ENCODE measurements at places on chromosomes 5 and 9. TPM values are rescaled to one million over a fixed set of nuclear protein-coding genes. Genes with fewer than 3 reads are reported as not detected.

WNT8A gene
- polyA plus RNA-seq: not detected

CDKN2B-AS1 gene
- polyA plus RNA-seq: 0.10 TPM

PCDHA9 gene
- 0.05 TPM for polyA plus RNA-seq

HTR1A gene
- polyA plus RNA-seq: not detected

DNA sequence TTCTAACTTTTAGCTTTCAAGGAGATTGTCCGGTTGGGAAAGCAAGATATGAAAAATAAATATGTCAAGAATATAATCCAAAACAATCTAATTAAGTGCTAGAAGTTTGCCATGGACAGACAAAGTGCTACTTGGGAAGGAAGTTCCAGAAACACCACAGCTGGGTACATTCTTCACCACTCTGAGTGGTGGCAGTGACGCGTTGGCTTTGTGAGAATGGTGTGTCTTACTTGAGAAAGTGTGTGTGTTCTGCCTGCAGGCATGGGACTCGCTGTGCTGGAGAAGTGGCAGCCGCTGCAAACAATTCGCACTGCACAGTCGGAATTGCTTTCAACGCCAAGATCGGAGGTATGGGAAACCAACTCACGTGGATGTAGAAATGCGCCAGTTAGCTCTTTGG, 177.2 kb downstream of the PCSK5 start:
- peak; percentile 43 for DNase-seq

GRCh38 chr9:135961811-135962695, 880 bp upstream of the UBAC1 start:
- DNase-seq: no peak

- no peak for DNase-seq
Measured at GRCh38 chr5:180618829-180619562, 27.7 kb upstream of the SCGB3A1 start.

DNA sequence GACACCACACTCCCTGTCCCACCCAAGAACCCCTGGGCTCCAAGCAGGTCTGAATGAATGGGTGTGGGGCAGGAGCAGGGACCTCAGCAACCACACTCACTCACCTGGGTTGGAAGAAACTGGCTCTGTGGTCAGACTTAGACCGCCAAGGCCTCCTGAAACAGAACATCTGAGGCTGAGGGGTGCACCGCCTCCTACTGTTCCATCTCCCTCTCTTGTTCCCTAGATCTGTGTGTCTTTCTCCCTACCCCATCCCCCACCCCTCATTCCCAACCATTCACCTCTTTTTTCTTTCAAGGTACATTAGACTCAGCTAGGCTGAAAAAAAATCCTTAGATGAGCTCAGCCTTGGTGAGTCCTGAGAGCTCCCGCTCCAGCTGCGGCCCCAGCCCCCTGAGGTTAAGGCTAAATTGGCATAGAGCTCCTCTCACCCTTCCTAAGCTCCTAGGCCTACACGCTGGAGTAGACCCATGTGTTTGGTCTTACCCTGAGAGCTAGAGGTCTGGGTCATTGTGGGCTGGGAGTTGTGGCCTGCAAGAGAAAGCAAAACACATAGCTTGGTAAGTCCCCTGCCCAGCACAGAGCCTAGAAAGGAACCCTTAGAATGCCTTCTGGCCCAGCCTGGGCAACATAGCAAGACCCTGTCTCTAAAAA, 4.8 kb downstream of the ECSCR start:
- no peak for DNase-seq

DNA sequence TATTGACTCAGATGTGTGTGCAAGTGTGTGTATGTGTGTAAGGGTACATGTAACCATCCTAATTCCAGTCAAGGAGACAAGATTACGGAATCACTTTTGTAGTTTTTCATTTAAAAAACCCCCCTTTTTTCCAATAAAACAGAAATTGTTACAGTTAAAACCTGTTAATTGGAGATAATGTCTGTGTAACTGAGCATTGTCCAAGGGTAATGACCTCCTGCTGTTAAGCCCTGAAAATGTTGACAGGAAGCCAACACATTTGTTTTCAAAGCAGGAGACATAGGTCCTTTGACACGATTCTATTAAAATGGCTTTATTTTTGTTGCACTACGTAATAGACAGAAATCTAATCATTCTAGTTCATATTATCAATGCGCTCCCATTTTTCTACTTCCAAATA, 457.3 kb upstream of the ARRDC3 start:
- DNase-seq: no peak

- no peak for DNase-seq
Measured at GRCh38 chr5:138653502-138653901, 78.3 kb upstream of the HSPA9 start.

- no peak for DNase-seq
Measured at GRCh38 chr5:1486271-1486670, 37.5 kb downstream of the LPCAT1 start.

DNA sequence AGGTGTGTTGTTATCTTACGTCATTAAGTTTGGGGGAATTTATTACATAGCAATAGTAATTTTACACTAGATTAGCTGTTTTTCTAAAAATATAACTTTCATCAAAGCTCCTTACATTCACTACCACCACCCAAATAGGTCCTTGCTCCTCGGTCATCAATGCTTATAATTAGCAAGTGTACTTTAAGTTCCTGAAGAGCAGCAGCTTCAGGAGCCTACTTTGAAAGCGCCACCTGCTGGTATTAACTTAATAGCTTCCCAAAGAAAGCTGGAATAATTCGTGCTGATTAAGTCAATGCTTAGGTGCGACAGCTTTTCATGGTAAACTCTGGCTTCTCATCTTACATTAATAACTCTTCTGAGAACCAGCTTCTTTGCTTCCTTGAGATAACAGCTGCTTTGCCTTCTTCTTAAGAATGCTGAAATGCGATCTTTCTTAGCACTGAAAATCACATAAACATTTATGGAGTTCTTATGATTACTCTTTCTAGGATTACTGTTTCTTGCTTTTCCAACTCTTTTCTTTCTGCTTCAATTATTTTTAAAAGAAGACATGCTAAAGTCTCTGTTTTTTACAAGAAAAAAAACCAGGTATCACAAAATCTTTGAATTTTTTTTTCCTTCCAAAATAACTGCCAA, 10.0 kb upstream of the C5 start:
- DNase-seq: peak; percentile 53

- DNase-seq: no peak
Measured at GRCh38 chr5:35884773-35885172, 28.1 kb downstream of the IL7R start.

GRCh38 chr5:56575821-56576220, 239.5 kb upstream of the MAP3K1 start:
- no peak for DNase-seq

GRCh38 chr5:115170929-115171510, 1.3 kb upstream of the TRIM36 start:
- DNase-seq: no peak
